Stimulated activated CD4-positive, alpha-beta T cell treated with anti-CD3 and anti-CD28 coated beads, Interleukin-1b, Interleukin-23, amount 100 ng/mL, for 1 hour (primary cell): ENCODE measurements at places on chromosomes 1 and 21.

- no peak for DNase-seq
Observed at GRCh38 chr1:147245586-147246021, 3.1 kb downstream of the CHD1L start.

GRCh38 chr1:99963041-99963795, 6.6 kb upstream of the SLC35A3 start:
- DNase-seq, result no peak

- no peak for DNase-seq
Observed at GRCh38 chr1:214391873-214392645, 111.1 kb downstream of the SMYD2 start.

- DNase-seq, result no peak
Observed at GRCh38 chr1:240909701-240910457, 297.9 kb upstream of the GREM2 start.

GRCh38 chr1:66542811-66543767, 9.1 kb downstream of the SGIP1 start:
- no peak for DNase-seq

- DNase-seq, result no peak
Observed at GRCh38 chr1:234565132-234565531, 44.8 kb downstream of the IRF2BP2 start.

DNA sequence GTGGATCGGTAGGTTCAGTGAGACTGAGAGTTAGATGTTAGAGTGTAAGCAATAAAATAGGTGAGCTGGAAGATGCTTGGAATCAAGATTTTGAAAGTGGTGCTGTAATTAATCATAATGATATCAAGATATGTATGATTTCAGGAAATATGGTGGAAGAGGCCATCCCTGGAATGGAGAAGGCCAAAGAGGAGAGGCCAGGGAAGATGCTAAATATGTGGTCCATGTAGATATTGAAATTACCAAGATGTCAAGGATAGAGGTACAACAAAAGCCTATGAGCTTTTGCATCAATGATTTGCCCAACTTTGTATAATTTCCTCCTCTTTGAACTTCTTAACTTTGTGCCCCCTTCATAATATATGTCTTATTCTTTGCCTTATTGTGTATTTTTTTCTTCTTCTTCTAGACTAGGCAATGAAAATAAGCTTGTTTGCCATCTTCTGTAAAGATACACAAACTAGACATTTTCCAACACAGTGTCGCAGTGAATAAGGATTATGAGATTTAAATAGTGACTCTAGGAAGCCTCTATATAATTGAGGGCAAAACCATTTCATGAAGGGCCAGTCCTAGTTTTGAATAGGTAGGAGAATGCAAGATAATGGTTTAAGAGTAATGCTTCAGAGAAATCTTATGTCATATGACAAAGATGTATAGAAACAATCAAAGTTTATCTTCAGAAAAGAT, 8.9 kb downstream of the PTGS2 start:
- DNase-seq, result no peak
